Activated T-cell treated with anti-CD3 and anti-CD28 coated beads for 1 hour (primary cell): ENCODE measurements at places on chromosomes 1 and 21.

- no peak for DNase-seq
Measured at GRCh38 chr1:51317798-51318197, 12.6 kb downstream of the TTC39A start.

- DNase-seq: no peak
Measured at GRCh38 chr1:28887835-28888682, 26.3 kb upstream of the EPB41 start.

- DNase-seq: no peak
Measured at GRCh38 chr1:174480324-174480723, 32.6 kb downstream of the GPR52 start.

DNA sequence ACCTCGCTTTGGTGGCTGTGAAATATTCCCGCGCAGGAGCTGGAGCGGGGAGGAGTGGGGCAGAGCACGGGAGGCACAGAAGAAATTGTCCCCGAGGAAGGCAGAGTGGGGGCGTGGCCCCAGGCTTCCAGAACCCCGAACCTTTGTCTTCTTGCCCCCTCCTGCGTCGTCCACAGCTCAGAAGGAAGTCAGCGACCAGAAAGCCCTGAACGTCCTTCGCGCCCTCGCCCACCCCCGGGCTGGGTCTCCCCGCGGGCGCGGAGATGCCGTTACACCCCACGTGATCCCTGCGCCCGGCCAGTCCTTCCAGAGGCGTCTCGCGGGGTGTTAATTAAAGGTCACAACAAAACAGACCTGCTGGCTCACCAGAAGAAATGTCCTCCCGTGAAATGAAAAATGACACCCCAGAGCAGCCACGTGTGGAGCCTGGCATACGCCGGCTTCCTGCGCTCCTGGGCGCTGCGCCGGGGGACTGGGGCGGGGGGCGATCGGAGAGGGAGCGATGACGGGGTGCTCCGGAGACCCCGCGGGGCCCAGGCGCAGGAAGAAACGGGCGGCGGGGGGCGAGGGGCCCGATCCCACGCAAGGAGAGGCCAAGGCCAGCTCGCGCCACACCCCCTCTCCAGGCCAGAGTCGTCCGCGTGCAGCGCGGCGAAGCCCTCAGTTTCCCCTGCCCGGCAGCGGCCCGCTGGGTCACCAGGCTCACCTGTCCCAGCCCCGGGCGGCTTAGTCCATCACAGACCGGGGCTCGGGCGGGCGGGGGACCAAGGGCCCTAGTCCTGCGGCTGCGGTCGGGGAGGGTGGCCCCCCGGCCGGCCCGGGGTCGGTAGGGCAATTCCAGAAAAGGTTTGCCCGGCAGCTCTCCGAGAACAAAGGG lies 995 bp upstream of the KIF26B start:
- no peak for DNase-seq

DNA sequence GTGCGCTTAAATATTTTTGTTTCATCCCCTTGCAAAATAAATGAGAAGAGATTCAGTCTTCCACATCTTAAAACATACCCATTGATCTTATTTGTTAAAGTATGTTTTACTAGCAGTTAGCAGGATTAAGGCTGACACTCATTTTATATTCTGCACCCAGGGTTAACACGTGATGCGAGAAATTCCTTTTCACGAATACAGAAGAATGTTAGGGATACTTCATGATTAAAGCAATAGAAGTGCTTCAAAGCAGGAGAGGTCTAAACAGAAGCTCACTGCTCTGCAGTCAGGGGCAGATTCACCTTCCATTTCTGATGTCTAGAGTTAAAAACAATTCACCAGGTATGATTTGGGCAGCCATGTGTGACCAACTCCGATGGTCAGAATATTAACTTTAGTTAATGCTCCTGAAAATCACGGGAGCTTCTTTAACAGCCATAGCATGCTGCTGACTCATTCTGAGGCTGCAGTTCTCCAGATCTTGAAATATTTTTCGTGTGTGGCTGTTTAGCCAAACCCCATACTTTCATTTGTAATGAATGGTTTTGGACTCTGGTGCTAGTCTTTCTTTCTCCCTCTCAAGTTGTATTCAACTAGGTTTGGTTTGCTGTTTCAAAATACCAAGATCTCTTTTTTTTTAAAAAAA lies 19.7 kb downstream of the BCAR3 start:
- DNase-seq: no peak

GRCh38 chr1:171852272-171852671 lies 11.0 kb downstream of the DNM3 start:
- no peak for DNase-seq

GRCh38 chr1:66388913-66389312 lies 145.0 kb upstream of the SGIP1 start:
- no peak for DNase-seq

DNA sequence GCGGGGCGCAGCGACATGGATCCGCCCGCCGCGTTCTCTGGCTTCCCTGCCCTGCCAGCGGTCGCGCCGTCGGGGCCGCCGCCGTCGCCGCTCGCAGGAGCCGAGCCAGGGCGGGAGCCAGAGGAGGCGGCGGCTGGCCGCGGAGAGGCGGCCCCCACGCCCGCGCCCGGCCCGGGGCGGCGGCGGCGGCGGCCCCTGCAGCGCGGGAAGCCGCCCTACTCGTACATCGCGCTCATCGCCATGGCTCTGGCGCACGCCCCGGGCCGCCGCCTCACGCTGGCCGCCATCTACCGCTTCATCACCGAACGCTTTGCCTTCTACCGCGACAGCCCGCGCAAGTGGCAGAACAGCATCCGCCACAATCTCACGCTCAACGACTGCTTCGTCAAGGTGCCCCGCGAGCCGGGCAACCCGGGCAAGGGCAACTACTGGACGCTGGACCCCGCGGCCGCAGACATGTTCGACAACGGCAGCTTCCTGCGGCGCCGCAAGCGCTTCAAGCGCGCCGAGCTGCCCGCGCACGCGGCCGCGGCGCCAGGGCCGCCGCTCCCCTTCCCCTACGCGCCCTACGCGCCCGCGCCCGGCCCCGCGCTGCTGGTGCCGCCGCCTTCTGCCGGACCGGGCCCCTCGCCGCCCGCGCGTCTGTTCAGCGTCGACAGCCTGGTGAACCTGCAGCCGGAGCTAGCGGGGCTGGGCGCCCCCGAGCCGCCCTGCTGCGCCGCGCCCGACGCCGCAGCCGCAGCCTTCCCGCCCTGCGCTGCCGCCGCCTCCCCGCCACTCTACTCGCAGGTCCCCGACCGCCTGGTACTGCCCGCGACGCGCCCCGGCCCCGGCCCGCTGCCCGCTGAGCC lies 459 bp downstream of the FOXE3 start:
- DNase-seq: no peak

- no peak for DNase-seq
Measured at GRCh38 chr21:42112238-42112637, 41.1 kb downstream of the UMODL1 start.
